ENCODE measurements at places on chromosomes 3 and 15.

- peak; percentile 72 for DNase-seq
These were observed 186.9 kb upstream of the STAC start for GRCh38 chr3:36193448-36193847.

GRCh38 chr15:74642348-74642733 lies 26.7 kb downstream of the CLK3 start:
- no peak for DNase-seq

DNA sequence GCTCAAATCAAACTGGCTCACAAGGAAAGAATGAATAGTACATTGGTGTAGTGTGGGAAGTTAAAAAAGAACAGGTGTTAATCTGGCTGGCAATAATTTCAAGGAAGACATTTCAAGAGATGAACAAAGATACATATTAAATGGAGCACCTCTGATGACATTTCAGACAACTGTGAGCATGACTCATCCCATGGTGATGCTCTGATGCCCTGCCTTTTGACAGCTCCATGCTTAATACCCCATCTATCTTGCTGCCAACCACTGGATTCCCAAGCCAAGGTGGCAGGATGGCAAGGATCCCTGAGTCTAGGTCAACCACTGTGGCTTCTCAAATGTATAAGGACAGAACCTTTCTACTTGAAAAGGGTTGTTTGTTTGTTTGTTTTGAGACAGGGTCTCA lies 29.3 kb downstream of the LRRC2 start:
- DNase-seq, result no peak

DNA sequence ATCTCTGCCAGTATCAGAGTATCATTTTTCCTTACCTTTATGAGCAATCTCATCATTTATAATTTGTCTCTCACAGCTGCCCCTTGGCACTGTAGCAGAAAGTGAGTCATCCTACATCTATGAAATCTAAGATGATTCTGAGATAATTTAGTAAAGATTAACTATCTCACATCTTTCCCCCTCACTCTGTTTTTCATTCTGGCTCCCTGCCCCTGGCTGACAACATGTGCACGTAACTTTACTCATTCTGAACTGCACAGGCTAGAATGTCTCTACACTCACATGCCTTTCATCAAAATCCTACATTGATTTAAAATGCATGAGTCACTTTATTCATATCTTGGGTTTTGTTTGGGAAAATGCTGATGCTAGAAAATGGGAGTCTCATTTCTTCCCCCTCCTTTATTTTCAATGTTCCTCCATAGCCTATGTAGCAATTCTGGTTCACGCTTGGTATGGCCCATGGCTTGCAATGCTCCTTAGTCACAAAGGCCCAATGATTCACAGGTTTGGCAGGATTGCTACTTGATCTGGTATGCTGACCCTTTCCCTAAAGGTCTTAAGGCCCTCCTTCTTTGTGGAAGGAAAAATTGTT lies 838.5 kb downstream of the TUSC7 start:
- DNase-seq, result no peak

Data from endothelial cell of umbilical vein (primary cell).